ENCODE measurements at places on chromosomes 2 and 18.
A peak's percentile ranks its signal among the peaks of the same experiment; 100 is the strongest.

DNA sequence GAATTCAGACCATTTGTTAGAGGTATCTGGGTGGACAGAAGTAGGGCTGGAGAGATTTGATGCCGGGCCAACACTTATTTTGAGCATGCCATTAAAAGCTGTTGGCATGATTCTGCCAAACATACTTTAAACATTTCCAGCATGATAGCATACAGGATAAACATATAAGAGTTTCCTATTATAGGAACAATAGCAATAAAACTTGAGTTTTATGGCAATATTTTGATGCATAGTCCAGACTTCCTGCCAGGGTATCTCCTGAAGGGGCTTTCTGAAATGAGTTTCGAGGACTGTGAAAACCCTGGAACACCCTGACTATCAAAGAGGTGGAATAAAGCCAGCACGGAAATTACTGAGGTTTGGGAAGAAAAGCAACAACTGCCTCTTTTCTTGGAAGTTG is 1398.0 kb upstream of the NXPH2 start:
- no peak for DNase-seq

- no peak for DNase-seq
Measured at GRCh38 chr2:8872821-8873432, 35.5 kb upstream of the KIDINS220 start.

DNA sequence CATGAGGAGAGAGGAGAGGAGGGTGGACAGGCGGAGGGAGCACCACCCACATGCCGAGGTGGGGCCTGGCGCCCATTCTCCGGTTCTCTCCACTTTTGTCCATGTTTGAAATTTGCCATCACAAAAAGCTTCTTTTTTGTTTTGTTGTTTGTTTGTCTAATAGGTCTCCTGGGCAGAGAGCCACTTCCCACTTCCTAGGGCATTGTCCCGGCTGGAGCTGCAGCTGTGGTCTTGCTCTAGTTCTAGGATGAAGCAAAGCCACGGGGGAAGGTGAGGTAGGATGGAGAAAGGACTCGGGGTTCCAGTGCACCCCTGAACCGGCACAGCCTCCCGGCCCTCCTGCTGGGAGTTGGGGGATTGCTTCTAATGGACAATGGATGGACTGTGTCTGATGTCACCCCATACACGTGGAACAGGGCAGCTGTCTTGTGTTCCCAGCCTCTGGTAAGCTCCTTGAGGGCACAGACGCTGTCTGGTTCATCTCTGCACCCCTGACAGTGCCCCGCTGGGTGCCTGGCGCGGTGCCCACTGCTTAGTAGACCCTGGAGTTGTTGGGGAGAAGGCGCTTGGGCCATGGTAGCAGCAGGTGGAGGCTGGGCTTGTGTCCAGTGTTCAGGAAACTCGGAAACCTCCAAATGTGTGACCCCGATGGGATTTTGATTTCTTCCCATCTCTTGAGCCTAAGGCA is 278.4 kb downstream of the NDUFA10 start:
- DNase-seq, result no peak

DNA sequence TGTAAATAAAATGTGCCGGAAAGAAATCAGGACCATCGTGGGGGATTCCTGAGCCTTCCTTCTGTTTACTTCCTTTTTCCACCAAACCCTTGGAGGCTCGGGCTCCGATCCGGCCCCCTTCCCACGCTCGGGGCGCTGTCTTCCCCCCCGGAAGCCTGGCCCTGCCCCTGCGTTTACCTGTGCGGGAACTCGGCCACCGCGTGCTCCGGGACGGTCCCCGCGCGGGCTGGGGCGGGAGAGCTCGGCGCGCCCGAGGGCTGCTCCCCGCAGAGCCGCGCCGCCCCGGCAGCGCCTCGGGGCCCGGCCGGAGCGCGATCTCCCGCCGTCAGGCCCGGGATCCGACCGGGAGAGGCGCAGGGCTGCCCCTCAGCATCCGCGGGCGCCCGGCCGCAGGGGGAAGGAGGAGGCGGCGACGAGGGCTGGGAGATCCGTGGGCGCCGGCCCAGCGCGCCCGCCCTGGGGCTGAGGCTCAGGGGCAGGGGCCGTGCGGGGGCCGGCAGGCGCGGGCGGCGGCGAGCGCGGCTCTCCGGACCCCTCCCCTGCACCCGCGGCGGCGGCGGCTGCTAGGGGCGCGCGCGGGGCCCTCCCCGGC is 435 bp downstream of the ADCY3 start:
- peak; percentile 35 for DNase-seq

DNA sequence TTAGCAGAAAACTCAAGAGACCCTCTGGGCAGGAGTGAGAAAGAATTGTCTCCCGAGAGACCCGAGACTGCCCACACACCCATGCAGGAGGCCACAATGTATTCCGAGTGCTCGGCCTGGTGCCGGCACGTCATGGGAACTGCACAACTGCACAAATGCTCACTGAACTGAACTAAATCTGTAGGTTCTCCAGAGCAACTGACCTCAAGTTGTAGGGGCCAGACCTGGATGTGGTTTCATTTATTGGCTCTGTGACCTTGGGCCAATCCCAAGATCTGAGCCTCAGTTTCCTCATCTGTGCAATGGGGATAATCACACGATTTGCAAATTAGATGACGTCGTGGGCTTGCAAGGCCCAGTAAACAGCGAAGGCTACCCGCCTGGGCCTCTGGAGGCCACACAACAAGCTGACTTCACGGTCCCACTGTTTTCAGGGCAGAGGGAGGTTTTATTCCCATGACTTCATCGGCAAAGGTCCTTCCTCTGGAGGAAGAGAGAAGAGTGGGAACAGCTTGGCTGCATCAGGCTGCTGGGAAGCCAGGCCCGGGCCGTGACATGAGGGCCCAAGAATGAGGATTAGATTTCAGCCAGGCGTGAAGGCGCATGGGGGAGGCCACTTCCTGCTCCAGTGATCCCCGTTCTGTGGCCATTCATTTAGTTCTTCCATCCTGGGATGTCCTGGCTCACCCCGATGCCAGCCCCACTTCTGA is 3.6 kb upstream of the ERFE start:
- DNase-seq, result no peak

DNA sequence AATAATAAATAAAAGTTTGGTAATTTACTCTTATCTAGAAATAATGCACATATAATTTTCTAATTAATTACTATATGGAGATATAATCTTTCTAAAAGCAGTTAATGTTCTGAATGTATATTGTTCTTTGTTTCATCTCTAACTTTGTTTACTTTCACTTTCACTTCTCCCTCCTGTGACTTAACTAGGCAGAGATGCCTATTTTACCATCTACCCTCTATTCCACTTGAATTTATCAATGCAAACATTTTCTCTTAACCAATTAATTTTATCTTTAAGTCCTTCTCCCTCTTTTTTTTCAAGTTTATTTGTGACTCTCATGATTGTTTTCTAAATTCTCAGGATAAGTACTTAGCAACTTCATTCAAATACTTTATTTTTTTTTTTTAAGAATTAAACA is 55.1 kb upstream of the IL1RL1 start:
- DNase-seq, result no peak

- no peak for DNase-seq
Measured at GRCh38 chr2:101140237-101140636, 10.9 kb downstream of the TBC1D8 start.

DNA sequence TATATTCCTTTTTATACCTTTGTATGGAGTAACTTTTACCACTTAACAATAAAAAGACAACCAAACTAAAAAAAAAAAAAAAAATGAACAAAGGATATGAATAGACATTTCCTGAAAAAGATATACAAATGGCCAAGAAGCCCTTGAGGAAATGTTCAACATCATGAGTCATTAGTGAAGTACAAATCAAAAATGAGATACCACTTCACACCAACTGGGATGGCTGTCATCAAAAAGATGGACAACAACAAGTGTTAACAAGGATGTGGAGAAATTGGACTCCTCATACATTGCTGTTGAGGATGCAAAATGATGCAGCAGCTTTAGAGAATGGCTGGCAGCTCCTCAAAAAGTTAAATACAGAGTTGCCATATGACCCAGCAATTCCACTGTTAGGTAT is 22.6 kb upstream of the SCYGR2 start:
- DNase-seq, result no peak

GRCh38 chr2:3787768-3788167 is 84.4 kb downstream of the DCDC2C start:
- no peak for DNase-seq

DNA sequence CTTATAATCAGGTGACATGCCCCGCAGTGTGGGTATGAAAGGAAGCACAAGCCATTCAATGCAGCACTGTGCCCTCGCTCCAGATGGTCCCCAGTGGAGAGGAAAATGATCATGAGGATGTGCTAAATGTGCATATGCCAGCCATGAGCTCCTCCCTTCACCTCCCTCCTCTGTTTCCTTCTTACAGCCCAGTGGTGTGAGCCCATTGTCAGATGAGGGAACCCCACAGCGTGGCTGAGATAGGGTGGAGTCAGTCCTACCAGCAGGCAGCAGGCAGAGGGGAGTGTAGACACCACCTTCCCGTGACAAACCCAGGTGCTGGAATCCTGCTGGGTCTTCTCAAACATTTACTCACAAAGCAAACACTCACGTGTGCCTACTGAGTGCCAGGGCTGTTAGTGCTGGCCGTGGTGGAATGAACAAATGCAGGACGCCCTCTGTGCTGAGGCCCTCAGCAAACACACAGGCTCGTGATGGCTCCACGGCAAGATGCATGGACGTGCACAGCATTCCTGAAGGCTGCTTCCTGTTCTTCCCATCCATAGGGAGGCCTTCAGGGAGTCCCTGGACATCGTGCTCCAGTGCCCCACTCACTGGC is 181.7 kb upstream of the TPO start:
- no peak for DNase-seq

DNA sequence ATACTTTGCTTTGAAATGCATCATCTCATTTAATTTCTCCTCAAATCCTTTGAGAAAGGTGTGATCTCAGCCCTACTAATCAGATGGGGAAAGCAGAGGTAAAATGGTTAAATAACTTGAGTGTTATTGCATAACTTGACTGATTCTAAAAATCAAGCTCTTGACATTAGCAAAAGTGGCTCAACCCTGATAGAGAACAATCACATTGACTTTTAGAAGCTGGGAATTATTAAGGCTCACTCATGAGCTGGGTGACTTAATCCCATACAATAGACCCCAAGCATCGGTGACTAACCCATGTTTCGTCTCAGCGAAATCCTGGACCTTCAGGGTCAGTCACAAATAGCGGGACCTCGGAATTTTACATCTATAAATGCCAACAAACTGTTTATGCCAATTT is 378.9 kb downstream of the NBAS start:
- no peak for DNase-seq

DNA sequence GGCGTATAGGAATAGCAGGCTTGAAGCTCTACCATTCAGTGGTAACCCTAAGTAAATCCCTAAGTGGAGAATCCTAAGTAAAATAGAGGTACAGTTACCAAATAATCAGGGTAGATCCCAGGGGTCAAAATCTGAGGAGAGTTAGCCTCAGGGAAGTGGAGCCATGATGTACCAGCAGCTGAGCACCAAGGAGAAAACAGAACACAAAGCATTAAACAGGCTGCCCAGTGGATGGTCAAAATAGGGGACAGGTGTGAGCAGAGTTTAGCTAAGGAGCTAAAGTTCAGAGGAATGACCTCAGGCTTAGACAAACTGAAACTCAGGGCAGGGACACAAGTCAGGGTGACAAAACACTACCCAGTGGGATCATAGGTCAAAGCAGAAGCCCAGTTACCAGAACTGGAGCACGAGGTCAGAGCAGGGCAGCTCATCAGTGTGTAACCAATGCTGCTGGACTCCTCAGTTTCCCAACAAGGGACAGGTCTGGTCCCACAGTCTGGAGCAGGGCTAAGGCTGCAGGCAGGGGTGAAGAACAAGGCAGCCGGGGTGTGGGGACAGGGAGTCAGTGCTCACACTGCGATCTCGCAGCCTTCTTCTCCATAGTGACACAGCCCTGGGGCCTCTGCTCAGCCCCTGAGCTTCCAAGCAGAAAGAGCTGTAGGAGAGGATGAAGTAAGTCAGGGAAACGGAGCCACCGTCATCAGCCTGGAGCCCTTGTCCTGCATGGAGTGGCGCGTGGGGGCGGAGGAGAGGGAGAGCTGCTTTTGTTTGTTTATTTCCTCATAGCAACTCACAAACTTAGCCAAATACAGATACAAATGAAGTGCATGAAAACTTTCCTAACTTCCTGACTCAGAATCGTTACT is 264.0 kb downstream of the MREG start:
- no peak for DNase-seq

DNA sequence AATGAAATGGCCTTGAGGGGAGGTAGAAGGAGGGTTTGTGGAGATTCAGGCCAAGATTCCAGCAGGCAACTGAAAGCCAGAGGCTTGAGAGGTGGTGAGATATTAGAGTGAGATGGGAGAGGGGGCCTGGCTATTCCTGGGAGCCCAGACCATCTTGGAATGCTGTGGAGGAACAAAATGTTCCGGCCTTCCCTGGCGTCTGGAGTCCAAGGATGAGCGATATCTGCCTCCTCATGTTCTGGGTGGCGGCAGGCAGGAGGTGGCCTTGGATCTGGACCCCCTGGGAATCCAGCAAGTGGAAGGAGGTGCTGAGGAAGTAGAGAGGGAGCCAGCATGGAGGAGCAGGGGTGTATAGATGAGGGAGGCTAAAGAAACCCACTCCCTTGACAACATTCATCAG is 335.9 kb downstream of the CYP26B1 start:
- no peak for DNase-seq
